Hematopoietic multipotent progenitor cell treated with erythropoietin and hydrocortisone succinate and interleukin-3 and kit ligand, for 8 days (in vitro differentiated cells): ENCODE measurements at places on chromosomes 13 and 19.

DNA sequence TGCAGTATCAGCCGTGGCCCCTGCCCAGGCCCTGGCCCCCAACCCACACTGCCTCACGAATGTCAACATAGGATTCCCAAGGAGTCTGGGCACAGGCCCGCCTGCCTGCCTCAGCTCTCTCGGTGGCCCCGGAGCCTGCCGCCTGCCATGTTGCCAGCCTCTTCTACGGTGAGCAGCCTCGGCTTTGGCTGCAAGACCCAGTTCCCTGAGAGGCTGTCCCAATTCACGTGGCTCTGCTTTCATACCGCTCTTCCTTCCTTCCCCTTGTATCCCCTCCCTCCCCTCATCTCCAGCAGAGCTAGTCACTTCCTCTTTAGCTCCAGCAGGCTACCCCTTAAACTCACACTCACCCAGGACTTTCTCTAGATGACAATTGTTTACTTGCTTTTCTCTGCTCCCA lies 42.7 kb downstream of the SERP2 start:
- DNase-seq = no peak

- no peak for DNase-seq
Measured at GRCh38 chr13:111329641-111330040, 9.2 kb downstream of the TEX29 start.

- no peak for DNase-seq
Measured at GRCh38 chr13:77896536-77896935, 22.1 kb downstream of the EDNRB start.

DNA sequence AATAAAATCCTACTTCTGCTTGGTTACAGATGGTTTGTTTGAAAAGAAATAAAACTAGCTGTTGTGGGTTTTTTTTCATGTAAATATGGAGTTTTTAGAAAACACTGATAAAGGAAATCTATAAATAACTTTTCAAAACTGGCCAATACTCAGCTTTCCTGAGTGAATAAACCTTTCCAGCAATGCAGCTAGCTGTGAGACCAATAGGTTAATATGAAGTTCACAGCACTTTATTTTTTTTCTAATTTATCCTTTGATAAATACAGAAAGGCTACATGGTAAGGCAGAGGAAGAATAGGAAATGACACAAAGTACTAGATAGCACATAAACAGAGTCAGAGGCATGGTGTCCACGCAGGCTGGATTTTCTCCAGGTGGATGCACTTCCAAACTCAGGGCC lies 154.0 kb downstream of the COG6 start:
- DNase-seq = no peak

DNA sequence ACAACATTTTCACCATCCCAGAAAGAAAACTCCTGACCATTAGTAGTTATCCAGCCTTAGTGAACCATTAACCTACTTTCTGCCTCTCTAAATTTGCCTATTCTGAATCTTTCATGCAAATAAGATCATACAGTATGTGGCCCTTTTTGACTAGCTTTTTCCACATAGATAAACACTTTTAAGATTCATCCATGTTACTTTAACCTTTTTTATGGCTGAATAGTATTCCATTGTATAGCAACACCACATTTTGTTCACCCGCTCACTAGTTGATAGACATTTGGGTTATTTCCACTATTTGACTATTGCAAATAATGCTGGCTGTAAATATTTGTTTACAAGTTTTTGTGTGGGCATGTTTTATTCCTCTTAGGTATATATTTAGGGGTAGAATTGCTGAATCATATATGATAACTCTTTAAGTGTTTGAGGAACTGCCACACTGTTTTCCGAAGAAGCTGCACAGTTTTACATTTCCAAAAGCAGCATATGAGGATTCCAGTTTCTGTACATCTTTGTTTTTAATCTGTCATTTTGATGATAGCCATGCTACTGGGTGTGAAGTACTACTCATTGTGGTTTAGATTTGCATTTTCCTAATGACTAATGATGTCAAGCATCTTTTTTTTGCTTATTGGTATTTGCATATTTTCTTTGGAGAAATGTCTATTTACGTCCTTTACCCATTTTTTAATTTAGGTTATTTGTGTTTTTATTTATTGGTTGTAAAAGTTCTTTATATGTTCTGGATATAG lies 17.1 kb downstream of the COG6 start:
- DNase-seq = no peak

DNA sequence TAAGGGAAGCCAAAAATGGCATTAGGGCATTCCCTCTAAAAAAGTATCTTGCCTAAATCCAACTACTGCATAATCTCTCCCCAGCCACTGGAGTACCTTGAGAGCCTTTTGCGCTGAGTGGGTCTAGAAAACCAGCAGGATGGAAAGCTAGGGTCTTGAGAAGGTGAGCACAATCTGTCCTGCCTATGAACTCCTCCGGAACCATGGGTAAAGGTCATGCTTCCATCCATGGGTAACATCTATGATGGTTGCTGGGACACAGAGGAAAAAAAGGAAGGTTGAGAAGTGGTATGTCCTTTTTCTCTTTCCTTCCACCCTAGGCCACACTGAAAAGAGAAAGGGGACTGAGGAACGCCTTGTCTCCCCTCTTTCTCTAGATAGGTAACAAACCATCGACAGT lies 52.4 kb downstream of the ZNF676 start:
- DNase-seq = no peak

DNA sequence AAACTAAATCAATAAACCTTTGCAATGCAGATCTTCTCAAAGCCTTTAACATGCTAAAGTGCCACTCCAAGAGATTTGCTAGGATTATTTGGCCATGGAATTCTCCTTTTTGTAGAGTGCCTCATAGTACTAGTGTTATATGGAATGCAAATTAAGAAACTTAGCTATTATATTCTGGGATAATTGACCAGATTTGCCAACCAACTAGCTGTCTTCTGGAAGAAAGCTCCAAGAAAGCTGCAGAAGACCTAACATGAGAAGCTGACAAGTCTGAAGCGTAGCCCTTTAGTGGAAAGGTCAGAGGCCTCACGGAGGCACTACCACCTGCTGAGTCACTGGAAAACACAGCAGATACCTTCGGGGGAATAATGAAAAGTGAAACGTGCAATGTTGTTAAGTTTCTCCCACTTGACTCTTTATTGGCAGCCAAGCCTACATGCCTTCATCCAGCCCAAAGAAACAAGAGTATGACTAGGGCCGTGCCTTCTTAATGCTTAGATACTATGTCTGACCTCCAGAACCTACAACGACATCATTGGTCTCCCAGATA lies 29.8 kb upstream of the KATNAL1 start:
- DNase-seq = no peak

GRCh38 chr13:87537951-87538350 lies 133.2 kb upstream of the SLITRK5 start:
- DNase-seq = no peak

DNA sequence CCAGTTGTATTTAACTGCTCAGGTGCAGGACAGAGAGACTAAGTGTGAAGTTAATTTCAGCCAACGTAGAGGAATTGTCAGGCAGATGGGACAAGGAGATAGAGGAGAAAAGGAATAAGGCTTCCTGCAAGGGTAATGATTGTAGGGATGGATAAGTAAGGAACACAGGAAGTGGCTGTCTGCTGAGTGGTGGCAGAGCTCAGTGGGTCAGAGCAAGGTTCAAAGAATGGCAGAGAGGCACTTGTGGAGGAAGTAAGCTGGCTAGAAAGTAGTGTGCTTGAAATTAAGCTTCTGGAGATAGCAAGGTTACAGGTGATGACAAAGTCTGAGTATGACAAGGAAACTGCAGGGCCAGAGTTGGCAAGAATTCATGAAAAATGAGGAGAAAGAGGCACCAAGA lies 47.9 kb downstream of the USPL1 start:
- no peak for DNase-seq

DNA sequence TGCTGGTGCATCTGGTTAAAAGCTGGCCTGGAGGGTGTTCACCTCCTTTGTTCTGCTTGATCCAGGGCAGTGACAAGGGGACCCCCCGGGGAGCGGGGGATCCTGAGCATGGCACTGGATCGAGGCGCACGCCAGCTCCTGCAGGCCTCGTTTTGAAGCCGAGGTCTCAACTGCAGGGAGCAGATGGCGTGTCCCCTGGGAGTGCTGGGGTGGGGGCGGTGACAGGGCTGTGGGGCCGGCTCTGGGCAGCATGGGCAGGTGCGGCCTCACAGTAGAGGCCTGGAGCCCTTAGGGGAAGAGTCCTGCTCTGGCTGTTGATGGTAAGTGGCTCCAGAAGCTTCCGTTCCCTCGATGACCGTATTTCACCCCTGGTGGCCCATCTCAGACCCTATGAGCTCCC lies 51.8 kb downstream of the CRTC1 start:
- DNase-seq = no peak

DNA sequence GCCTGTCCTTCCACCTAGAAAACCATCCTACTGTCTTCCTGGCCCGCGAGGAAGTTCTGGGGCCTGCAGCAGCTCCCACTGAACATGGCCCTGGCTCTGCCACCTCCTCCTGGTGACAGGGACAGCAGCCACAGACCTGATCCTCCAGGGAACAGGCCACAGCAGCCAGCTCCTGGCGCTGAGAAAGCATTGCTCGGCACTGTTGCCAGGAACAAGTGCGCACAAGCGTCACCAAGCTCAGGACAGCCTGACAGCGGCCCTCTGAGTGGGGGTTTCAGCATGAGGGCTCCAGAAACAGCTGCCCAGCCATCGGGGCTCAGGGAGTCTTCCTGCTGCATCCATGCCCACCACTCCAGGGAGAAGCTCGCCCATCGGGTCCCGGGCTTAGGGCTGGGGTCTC lies 21.9 kb downstream of the AP3D1 start:
- no peak for DNase-seq

GRCh38 chr13:98847780-98848179 lies 95.3 kb upstream of the SLC15A1 start:
- DNase-seq = no peak

DNA sequence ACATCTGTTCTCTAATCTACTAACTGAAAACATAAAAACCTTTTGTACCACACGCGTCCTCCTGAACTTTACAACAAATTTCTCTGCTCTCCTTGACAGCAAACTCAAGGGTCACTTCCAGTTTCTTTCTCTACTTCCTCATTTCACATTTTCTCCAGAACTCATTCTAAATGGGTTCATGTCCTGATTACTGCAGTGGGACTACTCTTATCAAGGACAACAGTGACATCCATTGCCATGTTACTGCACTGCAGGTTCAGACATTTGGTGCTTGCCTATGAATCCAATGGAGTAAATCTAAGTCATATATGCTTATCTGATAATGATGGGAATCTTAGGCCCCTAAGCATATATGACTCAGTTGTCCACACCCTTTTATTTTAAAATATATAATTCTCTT lies 35.3 kb downstream of the FPR3 start:
- DNase-seq = peak; percentile 26

DNA sequence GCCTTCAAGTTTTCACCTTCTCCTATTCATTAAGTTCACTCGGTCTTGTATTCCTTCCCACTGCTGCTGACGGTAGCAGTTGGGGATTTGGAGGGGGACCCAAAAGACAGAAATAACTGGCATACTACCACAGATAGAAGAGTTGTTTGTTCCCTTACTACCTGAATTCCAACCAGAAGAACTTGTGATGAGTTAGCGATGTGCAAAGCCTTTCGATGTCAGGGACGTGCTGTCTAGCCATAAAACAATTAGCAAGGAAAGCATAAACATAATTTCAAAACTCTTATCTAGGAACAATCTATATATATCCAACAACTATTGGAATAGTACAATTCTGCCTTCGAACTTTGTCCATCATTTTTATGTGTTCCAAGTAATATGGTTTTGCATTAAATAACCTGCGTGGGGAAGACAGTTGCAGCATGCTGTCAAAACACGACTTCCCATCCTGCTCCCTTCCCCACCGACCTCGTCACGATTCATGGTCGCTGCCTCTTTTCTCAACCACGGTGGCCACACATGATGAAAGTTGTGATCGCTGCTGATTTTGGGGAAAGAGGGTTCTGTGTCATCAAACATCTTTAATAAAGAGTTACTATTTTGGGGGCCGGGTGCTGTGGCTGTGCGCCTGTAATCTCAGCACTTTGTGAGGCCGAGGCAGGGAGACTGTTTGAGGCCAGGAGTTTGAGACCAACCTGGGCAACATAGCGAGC lies 3.8 kb upstream of the SLC7A9 start:
- no peak for DNase-seq

- DNase-seq = peak; percentile 84
Measured at GRCh38 chr19:39401549-39402345, 4.9 kb upstream of the ZFP36 start.

GRCh38 chr13:48783181-48783630 lies 129.5 kb downstream of the CYSLTR2 start:
- peak; percentile 53 for DNase-seq

DNA sequence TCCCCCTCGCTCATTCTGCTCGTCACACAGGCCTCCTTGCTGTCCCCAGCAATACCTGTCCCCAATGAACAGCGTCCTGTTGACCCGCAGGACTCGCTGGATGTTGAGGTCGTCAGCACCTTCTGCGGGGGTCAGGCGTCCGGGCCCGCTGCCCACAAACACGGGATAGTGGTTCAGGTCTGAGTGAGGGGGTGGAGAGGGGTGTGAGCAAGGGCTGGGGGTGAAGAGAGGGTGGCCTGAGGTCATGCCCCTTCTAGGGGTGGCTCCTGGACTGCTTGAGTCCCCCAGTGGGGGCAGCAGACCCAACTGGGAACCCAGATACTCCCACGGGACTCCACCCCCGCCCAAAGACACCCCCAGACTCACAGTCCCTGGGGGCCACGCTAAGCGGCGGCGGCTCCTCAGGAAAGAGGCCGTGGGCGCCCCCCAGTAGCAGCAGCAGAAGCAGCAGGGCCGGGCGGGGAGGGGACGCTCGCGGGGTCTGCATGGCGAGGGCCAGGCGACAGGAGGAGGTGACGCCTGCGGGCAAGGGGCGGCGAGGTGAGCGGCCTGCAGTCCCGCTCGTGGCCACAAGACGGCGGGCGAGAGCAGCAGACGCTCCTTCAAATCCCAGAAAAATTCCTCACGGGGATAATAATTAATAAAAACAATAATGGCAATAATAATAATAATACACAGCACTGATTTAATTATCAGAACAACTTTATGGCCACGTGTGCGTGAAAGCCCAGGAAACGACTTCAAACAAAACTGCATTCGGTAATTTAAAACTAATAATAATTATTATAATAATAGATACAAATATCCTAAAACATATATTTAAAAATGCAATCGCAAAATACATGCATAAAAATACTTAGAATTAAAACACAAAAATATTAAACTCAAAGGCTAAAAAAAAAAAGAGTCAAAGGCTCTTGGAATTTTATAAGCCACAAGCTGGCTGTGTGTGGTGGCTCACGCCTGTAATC lies 1.2 kb downstream of the SEMA6B start:
- DNase-seq = peak; percentile 27

DNA sequence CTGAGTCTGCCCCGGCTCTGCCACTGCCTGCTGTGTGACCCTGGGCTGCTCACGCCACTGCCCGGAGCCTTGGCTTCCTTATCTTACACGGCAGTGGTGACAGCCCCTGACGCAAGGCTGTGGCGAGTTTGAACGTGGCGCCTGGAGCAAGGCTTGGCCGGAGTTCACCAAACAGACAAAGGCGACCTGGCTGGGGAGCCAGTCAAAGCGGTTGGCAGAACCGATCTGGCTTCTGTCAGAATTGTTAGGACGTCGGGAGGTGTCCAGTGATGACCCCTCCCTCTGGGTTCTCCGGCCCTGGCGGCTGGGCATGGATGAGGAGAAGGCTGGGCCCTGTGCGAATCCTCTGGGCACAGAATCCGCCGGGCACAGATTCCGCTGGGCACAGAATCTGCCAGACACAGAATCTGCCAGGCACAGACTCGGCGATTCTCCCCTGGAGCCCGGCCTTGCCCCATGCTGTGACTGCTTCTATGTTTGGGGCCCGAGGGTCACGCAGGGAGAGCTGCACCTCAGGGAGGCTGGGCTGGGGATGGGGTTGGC lies 11.7 kb upstream of the TMEM255B start:
- no peak for DNase-seq

- no peak for DNase-seq
Measured at GRCh38 chr13:33033986-33034385, 17.8 kb downstream of the KL start.
